ENCODE measurements at places on chromosomes 11 and 22.

DNA sequence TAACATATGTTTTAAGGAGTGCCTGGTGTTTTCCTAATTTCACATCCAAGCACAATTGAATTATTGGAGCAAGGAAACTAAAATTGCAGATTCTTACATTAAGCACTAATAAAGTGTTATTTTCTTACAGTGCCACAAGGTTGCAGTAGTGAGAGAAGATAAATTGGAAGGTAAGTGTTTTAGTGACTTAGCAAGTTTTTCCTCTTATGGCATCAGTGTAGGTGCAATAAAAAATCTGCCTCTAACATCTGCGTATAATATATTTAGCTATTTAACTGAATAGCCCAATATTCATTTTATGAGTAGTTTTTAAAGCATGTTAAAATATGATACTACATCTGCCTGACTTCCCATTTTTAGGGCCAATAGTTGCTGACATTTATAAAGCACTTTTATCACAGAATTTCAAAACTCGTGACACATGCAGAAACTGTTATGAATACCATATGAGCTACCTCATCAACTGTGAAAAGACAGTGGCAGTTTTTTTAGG, 19.0 kb downstream of the POLD3 start:
- no peak for DNase-seq

DNA sequence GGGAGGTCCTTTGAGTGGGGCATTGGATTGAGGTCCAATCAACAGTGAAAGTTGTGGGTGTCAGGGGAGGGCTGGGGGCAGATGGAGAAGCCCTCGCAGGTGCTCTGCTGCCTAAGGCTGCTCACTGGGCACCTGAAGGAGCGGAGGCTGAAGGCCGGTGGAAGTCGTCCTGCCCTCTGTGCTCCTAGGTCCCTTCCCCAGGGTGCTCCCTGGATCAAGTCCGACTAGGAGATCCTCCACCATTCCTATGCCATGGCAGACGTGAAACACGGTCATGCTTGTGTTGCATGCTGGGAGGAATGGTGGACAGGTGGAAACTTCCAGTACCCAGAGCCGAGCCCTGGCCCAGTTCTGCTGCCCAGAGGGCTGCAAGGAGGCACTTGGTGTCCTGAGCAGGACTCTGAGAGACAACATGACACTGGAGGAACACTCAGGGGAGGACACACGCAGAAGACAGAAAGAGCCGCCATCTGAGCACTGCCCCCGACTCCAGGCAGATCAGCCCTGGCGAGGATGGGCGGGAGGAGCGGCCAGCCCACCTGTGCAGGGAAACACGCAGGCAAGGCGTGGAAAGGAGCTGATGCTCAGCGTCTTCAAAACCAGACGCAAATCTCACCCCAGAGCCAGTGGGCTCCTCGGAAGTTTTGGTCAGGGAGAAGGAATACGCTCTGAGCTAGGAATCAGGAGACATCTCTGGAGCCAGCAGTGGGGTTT, 786.8 kb downstream of the BRD1 start:
- no peak for DNase-seq

- no peak for DNase-seq
These were observed 863.8 kb downstream of the KCNA4 start for GRCh38 chr11:29153078-29153477.

DNA sequence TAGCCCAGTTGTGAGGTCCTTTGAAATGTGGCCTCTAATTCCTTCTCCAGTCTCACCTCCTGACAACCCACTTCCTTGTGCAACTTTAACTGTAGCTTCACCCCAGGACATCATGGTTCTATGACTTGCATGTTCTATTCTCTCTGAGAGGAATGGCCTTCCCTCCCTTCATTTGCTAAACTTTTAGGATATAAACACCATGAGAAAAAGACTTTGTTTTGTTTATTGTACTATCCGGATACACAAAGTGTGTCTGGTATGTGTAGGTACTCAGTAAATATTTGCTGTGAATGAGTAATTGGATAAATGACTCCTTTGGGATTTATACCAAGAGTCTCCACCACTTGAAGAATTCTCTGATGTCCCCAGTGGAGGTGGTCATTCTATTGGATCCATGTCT, 547.6 kb downstream of the INSC start:
- no peak for DNase-seq

DNA sequence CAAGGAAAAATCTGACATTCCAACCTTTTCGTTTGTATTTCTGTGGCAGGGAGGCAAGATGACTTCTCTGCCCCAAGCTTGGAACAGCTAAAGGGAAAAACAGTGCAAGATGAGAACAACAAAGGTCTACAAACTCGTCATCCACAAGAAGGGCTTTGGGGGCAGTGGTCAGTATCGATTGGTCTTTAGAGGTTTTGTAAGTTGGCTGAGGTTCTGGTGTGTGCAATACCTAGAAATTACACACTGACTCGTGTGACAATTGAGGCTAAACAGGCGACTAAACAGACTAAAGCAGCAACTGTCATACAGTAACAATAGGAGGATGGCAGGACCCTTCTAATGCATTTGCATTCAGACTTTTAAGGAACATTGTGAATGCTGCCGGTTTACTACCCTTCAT, 994 bp downstream of the DEPDC5 start:
- DNase-seq, result no peak

DNA sequence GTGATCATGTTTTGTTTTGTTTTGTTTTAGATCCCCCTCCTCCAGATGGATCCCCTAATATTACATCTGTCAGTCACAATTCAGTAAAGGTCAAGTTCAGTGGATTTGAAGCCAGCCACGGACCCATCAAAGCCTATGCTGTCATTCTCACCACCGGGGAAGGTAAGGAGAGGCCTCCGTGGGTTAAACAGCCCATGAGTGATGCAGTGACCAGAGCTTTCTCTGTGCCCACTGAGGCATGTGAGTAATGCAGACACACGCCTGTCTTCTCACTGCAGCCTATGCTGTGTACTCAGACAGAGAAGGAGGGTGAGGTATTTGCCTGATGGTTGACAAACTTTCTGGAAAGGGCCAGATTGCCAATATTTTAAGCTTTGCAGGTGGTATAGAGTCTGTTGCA, 73.7 kb upstream of the OR4B1 start:
- no peak for DNase-seq

DNA sequence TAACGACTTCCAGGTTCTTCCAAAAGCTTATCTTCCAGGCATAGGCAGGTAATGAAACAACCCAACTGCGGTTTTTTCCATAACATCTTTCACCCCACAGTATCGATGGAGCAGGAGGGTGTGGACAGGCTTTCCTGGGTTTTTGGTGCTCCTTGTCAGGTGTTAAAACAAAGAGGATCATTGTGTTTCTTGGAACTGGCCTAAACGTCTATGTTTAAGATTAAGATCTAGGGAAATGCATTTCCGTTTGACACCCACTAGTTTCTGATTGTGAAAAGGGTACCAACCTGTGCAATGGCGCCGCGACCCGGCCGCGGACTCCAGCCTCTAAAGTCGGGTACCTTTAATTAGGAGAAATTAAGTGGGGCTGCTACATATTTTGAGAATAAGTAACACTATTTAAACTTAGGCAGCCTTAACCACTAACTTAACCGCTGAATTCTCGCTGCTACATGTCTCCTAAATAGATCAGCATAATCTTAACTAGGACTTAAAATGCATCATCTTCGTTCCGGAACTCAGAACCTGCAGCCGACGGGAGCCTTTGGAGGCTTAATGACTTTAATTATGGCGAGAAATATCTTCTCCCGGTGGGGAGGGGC, 31.5 kb downstream of the C22orf31 start:
- no peak for DNase-seq

- DNase-seq, result no peak
These were observed 189.5 kb downstream of the FAM76B start for GRCh38 chr11:95599959-95600586.

GRCh38 chr22:19527861-19528417, 3.7 kb upstream of the CLDN5 start:
- DNase-seq, result no peak

- DNase-seq, result no peak
These were observed 106.2 kb upstream of the CHORDC1 start for GRCh38 chr11:90329043-90329442.

GRCh38 chr11:60338053-60338452, 11.0 kb downstream of the MS4A6E start:
- no peak for DNase-seq

GRCh38 chr11:76825726-76826396, 34.9 kb upstream of the ACER3 start:
- DNase-seq, result no peak

- DNase-seq, result no peak
These were observed 195.0 kb downstream of the MAML2 start for GRCh38 chr11:96147906-96148486.

GRCh38 chr22:30408388-30409102, 11.7 kb downstream of the SEC14L2 start:
- no peak for DNase-seq

DNA sequence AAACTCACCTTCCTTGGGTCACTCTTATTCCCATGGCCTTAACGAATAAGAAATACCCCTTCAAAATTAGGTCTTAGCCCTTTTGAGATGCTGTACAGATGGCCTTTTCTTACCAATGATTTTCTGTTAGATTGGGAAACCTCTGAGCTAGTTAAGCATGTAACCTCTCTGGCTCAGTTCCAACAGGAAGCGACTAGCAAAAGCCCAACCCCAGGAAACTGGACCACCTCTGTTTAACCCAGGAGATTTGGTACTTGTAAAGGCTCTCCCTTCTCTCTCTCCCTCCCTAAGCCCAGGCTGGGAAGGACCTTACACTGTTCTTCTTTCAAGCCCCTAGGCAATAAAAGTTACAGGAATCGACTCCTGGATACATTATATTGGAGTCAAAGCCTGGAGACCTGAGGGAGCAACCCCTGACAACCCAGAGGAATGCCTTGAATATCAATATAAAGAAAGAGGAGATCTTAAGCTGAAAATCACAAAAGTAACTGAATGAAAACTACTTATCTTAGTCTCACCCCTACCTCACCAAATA, 11.7 kb downstream of the APIP start:
- no peak for DNase-seq

DNA sequence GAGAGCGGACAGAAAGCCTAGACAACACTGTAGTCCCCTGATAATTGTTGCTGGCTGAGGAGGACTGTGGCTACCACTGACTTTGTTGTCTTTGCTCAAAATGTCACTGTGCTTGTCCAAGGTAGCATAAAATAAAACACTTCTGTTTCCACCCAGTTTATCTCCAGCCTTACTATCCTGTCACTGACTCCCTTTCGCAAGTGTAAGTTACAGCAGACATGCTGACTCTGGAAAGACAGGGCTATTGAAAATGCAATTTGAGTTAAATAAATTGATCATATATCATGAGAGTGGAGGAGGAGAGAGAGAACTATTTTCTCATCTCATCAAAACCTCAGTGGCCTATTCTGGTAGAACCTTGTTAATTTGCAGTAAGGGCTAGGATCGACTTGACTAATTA, 138.0 kb upstream of the KIRREL3 start:
- no peak for DNase-seq

- DNase-seq, result no peak
These were observed 3.3 kb upstream of the JAML start for GRCh38 chr11:118227865-118228785.

- no peak for DNase-seq
These were observed 86.5 kb upstream of the SHANK2 start for GRCh38 chr11:71338801-71339395.
